ENCODE measurements at places on chromosomes 2 and 18.

GRCh38 chr18:37430357-37431076, 135.1 kb downstream of the CELF4 start:
- no peak for DNase-seq

GRCh38 chr2:170155022-170155722, 22.8 kb upstream of the MYO3B start:
- DNase-seq = no peak

GRCh38 chr18:3810296-3810695, 360.3 kb downstream of the TGIF1 start:
- no peak for DNase-seq

DNA sequence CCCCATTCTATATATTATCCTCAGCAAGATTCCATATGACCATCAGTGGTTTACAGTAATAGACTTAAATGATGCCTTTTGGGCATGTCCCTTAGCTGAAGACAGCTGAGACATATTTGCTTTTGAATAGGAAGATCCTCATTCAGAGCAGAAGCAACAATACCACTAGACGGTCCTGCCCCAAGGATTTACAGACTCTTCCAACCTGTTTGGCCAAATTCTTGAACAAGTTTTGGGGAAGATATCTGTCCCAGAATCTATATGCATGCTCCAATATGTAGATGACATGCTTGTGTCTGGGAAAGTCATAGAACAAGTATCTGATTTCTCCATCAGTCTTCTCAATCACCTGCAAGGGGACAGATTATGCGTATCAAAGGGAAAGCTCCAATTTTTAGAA, 137.1 kb upstream of the RMP24 start:
- no peak for DNase-seq

DNA sequence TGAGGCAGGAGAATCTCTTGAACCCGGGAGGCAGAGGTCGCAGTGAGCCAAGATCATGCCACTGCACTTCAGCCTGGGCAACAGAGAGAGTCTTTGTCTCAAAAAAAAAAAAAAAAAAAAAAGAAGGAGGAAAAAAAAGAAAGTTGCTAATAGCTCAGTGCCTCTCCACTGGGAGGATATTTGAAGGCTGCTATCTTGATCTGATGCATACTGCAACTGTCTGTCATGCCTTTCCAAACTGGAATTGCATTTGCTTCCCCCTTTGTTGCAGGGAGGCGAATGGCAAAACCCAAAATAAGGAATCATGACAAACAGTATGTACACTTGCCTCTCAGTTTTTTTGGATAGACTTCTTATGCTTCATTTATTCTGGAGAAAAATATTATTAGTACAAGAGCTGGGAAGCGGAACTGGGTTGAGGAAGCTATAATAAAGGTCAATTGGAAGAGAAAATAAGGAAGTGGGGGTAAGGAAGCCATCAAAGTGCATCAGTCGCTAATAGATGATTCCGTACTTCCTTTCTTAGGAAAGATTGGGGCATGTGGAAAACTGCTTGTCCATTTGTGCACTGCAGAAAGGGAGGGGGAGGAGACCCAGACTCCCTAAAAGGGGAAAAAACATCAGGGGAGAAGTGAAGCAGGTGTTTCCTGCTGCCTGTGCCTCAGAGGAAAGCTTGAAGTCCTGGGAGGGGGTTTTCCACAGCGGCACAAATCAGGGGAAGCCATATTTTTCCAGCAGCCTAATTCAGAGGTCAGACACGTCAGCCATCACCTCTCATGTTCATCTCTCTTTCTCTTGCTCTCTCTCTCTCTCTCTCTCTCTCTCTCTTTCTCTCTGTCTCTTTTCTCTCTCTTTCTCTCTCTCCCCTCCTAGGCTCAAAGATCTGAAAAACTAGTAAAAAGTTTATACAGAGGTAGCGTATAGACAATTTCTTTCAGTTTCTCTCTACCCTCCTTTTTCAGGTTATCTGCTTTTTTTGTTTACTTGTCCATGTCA, 301.4 kb upstream of the TNP1 start:
- no peak for DNase-seq

DNA sequence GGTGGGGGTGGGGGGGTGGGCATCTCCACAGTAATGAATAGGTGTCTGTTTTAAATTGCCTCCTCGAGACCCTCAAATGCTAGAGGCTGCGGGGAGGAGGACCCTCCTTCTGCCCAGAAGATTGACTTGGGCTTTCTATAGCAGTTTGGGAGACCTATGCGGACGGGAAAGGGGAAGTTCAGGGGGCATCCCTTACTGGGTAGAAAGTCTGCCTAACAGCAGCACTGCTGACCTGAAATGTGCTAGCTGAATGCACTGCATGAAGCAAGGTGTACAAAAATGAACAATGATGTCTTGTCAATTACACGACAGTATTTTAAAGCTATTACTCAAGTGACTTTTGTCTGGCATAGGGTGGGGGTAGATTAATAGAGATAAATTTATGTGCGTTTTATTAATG, 2.5 kb downstream of the DCC start:
- no peak for DNase-seq
